Activated naive CD8-positive, alpha-beta T cell treated with anti-CD3 and anti-CD28 coated beads, Interleukin-2, amount 50 U/mL, for 16 hours (primary cell): ENCODE measurements at places on chromosomes 7 and 10.

DNA sequence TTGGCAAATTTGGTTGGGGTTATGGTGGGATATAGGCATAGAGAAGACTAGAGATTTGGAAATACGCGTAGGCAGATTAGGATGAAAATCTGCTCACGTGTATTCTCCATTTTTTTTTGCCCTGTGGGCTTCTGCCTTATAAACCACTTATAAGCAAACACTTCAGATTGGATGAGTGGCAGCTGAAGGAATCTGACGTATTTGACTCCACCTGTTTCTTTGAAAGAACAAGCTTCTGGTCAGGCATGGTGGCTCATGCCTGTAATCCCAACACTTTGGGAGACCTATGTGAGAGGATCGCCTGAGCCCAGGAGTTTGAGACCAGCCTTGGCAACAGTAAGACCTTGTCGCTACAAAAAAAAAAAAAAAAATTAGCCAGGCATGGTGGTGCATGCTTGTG lies 5.1 kb downstream of the STK31 start:
- no peak for DNase-seq

DNA sequence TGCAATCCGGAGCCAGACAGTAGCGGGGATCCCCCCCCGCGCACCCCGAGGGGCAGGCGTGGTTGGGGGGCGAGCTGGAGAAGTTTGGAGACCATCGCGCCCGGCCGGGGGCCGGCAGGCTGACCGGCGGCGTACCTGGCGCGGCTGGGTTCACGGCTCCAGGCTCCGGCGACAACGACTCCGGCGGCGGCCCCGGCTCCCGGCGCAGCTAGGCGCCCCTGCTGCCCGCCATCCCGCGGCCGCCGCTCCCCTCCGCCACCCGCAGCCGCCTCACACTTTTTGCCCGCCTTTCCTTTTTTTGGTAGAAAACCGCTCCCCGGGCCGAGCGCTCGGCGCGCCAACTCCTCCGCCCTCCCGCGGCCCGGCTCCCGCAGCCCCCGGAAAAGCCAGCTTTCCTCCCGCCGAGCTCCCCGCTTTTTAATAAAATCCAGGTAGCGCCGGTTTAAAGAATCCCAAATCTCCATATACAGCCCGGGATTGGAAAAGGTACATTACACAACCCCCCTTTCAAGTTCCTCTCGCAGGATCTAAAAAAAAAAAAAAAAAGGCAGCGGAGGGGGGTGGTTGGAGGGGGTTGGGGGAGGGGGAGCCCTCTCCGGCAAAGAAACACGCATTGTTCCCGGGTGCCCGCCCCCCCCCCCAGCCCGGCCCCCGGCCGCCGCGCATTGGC lies at the start of gene TNRC18:
Gene TNRC18 (minus strand): TSS at position 529 of the 670 bp plus-strand sequence. CDS start 2,588 bp downstream, outside the sequence.
- DNase-seq: no peak

- no peak for DNase-seq
These were observed 226.2 kb downstream of the COBL start for GRCh38 chr7:51090411-51090810.

DNA sequence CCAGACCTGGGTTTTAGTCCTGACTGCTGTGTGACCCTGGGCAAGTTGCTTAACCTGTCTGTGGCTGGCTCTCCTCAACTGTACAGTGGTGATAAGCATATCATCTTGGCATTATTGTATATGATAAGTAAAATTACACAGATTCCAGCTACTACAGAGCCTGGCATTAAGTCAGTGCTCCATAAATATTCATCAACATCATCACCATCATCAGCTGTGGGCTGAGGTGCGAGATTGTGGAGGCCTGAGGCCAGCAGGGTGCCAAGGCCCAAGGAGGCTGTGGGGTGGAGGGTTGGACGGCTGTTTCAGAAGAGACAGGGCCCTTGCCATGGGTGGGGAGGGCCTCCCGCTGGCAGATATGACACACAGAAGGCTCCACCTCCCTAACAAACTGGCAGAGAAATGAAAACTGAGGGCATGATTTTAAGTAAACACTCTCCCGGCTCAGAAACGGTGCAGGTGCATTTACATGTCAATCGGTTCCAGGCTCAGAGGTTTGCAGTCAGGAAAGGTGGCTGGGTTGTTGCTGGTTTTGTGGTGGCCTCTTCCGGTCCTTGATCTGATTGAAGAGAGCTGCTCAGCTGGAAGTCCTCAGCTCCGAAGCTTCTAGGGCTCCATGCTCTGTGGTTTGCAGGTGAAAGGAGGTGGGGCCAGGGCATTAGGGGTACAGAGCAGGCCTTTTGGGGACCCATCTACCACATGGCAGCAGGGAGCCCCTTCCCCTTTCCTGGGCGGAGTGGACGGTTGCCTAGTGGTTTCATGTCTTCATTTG lies 10.2 kb downstream of the CRYGN start:
- DNase-seq: no peak

- no peak for DNase-seq
These were observed 1244.3 kb downstream of the REEP3 start for GRCh38 chr10:64765498-64765897.

GRCh38 chr10:17668435-17669184 lies 24.7 kb downstream of the STAM start:
- DNase-seq: no peak
